Fibroblast of skin of abdomen (primary cell): ENCODE measurements at places on chromosomes 11 and 22.

- no peak for DNase-seq
Measured at GRCh38 chr11:117693344-117693743, 103.7 kb downstream of the DSCAML1 start.

GRCh38 chr11:68827733-68828132 lies 14.0 kb downstream of the CPT1A start:
- DNase-seq, result no peak

DNA sequence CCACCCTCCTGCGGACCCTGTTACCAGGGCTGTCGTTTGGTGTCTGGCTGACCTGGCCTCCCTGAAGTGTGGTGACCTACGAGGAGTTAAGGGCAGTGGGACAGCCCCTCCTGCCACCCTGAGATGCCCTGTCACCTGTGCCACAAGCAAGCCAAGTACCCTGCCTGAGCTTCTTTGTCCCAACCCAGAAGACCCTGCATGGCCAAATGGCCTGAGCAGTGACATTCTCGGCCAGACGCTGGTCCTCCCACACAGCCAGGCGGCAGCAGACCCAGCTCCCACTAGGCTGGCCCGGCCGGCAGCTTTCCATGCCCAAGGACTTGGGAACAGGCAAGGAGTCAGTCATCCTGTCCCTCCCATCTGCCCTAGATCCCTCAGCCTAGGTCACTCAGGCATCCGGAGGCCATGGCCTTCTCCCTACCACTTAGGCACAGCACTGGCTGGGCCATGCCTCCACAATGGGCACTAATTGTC lies 7.6 kb downstream of the ARVCF start:
- DNase-seq, result no peak

DNA sequence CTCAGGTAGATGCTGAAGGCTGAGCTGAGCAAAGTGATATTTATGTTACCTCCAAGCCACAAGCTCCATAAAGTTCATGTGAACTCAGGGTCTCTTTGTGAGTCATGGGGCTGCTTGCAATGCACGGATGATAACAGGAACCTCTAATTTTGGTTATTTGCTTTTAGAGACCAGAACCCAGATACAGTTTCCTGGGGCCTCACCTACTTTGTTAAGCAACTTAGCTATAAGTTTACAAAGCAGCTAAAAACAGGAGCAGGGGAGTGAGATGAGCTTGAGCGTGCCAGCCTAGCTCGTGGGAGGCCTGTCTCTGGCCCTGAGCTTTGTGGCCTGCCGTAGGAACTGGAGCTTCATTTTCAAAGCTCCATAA lies 29.2 kb downstream of the SREBF2 start:
- DNase-seq, result no peak

- peak; percentile 78 for DNase-seq
Measured at GRCh38 chr11:75325713-75326438, 25.6 kb downstream of the ARRB1 start.

DNA sequence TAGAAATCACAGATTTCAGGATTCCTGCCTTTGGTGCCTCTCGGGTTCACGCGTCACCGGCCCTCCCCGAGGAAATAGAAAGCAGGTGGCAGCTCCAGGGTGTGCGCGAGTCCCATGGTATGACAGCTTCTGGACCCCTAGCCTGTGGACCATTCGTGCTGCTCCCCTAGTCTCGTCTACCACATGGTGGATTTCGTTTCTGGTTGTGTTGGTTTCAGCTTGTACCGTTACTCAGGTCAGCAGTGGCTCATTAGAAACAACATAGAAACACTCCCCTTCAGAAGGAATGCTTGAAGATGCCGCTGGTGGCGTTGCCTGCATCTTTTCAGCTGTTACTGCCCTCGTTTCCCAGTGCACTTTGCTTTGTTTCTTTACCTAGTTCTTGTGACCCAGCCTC lies 700 bp downstream of the TTC17 start:
- DNase-seq, result peak; percentile 12

- no peak for DNase-seq
Measured at GRCh38 chr22:43441216-43441615, 29.4 kb downstream of the MPPED1 start.

DNA sequence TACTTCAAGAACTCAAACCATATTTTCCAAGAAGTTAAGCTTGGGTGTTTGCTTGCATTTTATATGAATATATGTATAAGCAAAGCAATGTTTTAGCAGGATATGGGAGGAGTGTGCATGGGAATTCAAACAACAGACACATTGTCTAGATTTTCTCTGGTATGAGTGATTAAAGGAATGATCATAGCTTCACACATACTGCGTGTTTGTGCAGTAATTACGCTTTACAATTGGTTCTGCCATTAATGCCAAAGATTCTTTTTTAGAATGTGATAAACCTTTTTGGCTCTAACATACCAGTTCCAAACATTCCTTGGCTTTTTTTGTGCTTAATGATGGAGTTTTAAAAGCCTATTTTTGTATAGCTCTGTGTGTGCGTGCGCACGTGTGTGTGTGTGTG lies 54.0 kb downstream of the CCDC34 start:
- DNase-seq, result peak; percentile 92

GRCh38 chr11:119957951-119958350 lies 180.0 kb downstream of the TRIM29 start:
- DNase-seq, result no peak

GRCh38 chr22:49214976-49215375 lies 612.7 kb downstream of the BRD1 start:
- DNase-seq, result no peak
